ENCODE measurements at places on chromosomes 2 and 18. TPM values are rescaled to one million over a fixed set of nuclear protein-coding genes. Genes with fewer than 3 reads are reported as not detected.

- DNase-seq, result no peak
Observed at GRCh38 chr2:76464310-76464709, 753.6 kb upstream of the GCFC2 start.

GRCh38 chr2:65980531-65980930, 454.4 kb upstream of the MEIS1 start:
- DNase-seq, result no peak

DNA sequence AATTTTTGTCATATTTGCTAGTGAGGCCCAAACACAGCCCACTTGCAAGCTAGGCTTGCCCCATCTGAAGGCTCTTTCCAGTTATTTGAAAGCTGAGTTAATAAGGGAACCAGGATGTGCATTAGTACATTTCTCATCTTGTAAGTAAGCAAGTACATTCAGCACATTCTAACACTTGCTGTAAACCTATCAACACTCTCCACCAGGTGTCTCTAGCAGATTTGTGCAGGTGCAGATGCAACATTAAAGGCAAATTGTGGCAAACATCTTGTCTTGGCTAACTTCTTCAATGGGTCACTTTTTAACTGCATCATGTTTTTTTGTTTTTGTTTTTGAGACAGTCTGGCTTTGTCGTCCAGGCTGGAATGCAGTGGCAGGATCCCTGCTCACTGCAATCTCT, 25.3 kb upstream of the MFSD6 start:
- DNase-seq, result peak; percentile 66

DNA sequence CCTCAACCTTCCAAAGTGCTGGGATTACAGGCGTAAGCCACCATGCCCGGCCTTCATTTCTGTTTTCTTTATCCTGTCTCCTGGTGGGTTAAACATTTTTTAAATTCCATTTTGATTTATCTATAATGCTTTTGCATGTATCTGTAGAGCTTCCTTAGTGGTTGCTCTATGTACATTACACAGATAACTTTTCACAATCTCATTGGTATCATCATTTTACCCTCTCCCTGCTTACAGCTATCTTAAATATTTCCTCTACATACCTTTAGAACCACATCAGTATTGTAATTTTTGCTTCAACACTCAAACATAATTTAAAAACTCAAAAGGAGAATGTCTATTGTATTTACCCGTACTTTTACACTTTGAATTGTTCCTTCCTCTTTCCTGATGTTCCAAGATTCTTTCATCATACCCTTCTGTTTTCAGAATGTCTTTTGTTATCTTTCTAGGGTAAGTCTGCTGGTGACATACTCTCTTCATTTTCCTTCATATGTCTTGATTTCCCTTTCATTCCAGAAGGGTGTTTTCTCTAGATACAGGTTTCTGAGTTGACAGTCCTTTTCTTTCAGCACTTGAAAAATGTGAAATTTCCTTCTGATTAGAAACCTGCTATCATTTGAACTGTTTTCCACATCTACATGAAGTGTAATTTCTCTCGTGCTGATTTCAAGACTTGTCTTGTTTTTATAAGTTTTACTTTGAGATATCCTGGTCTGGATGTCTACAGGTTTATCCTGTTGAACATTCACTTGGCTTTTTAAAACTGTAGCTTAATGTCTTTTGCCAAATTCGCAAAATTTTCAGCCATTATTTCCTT, 21.9 kb downstream of the PPP3R1 start:
- no peak for DNase-seq

DNA sequence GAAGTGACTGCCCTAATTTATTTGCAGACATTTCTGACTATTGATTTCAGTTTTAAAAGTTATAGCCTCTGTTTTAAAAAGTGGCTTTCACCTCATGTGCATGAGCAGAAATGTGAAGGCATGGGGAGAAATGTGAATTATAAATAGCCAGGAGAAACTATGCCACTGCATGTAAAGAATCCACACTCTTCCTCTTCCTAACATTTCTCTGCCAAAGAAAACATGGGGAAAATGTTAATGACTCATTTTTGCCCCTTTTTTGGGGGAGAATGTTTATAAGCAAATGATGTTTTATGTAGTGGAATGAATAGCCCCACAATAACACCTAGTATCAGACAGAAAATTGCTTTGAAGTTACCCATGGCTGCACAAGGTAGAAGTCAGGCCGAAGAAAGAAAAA, 249.0 kb upstream of the TANK start:
- DNase-seq, result no peak

DNA sequence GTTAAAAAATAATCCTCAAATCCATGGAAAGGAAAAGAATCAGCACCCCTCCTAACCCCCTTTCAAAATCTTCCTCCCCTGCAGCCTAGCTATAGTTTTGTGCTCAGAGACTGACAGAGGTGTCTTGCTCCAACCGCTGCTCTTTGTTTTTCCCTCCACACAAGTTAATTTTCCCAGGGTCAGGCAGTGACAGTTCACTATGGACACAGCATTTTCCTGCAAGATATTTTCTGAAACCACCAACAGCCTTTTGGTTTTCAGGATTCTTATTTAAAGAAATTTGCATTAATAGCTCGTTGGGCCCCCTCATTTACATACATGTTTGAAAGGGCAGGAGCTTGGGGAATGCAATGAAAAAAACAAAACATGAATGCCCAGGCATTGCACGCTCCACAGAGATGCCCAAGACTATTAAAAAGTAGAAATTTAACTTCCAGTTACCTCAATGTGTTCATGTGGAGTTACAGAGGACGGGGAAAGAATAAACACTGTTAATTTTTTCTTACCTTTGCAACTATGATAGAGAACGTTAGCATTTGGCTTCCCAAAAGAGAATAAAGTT, 71.4 kb upstream of the CXCR4 start:
- no peak for DNase-seq

DNA sequence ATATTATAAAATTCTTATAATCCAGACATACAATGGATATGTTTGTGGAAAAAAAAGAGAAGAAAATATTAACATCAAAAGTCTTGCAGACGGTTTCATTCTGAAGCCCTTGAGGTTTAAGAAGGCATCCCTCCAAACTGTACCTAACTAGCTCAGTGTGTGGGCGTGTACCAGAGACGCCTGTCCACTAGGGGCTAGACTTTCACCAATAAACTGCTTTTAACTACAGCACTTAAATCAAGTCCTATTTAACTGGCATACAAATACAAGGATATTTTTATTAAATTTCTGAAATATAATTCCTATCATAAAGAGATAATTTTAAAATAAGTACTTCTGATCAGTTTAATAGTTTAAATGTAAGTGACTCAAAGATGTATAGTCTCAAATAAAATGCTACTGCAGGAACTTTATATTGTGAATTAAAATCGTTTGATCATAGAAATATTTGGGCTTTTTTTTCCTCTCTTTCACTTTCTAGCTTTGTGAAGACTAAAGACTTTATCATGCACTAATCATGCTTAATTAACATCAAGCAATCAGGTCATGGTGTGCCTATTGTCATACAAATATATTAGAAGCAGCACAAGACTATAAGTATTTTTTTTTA, 437.7 kb downstream of the SATB2 start:
- no peak for DNase-seq

DNA sequence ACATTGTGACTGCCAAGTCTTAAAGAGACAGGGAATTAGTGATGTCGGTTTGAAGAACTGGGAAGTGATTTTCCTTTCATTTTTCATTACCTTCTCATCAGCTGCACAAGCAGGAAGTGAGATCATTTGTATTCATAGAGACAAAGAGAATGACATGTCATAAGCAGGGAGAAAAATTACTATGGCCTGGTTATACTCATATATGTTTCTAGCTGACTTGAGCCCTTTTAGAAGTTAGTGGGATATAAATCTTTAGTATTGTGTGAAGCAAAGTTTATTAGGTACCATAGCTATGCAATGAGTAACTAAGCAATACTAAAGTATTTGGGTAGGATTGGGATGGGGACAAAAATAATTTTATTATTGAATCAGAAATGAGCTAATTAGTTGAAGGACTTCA, 284.1 kb downstream of the PID1 start:
- no peak for DNase-seq

DNA sequence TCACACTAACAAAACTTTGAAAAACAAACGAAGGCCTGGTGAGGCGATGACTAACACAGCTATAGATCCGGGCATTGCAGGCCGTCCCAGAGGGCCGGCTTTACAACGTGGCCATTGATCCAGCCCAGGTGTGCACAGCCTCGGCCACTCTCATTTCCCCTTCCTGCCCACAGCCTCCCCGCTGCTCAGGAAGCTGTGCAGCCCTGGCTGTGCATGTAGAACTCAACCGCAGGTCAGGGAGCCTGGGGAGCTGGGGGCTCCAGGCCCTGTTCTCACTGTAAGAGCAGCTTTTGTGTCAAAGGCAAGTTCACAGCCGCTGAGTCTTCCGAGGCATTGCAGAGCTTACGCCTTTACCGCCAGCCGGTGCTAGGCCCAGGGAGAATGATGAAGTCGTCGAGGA, 87.2 kb downstream of the LONRF2 start:
- peak; percentile 84 for DNase-seq

DNA sequence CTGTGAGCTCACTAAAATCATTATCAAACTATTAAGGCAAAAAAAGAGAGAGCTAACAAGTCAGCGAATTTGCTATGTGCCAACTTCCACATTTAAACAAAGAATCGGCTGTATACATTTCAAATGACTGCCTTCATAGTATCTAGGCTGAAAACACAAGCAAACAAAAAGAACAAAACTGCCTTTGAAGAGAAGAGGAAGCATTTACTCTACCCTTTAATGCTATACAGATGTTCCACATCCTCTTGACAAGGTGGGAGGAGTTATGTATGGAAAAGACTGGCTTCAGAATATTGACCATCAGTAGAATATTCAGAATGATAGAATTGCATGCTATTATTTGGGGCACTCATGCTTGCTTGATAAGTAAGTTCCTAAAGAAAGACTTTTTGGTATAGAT, 741.7 kb downstream of the PLCL1 start:
- DNase-seq, result no peak

DNA sequence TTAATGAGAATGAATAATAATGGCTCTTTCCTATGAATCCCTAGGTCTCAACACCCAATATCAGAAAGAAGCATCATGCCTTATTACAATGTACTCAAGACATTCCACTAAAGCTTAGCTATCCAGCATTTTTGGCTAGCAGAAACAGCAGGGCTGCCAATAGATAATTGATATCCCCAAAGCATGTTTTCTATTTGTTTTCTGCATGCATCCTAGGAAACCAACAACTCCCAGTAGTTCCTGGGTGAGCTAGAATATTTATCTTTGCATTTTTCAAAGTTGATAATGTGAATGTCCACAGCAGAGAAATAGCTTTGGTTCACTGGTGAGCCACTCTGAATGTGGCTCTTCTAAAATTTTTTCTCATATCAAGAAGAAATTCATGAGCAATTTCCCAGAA, 5.8 kb upstream of the ANTXR1 start:
- DNase-seq, result no peak

GRCh38 chr18:46264255-46264654, 160.1 kb downstream of the HAUS1 start:
- DNase-seq, result peak; percentile 38

DNA sequence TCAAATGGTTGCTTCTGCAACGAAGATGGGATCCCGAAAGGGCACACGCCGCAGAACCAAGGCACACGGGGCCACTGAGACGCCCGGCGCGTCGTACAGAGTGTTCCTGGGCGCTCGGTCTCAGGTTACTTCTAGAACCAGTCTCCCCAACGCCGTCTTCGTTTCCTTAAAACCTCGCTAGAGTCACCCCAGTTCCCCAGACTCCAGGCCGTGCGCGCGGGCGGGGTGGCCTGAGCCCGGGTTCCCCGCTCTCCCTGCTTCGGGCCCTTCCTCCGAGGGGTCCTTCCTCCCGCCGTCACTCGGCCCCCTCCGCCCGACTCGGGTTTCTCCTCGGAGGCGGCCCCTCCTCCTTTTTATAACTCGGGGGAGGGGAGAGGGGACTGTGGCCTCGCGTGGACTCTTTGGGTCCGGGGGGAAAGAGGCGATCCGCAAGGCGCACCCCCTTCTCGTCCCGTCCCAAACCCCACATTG, 774 bp upstream of the FZD7 start:
- DNase-seq, result peak; percentile 70

- DNase-seq, result peak; percentile 63
Observed at GRCh38 chr18:35029770-35030169, 11.4 kb upstream of the MAPRE2 start.

GRCh38 chr18:65762556-65762955, 11.7 kb downstream of the CDH7 start:
- no peak for DNase-seq

GRCh38 chr2:200585730-200586643, at the start of gene AOX1:
Gene AOX1, plus strand, starts transcription at chr2:200586014. Its CDS starts 95 bp downstream, at chr2:200586109.
- peak; percentile 54 for DNase-seq

GRCh38 chr2:98559581-98559980, 48.7 kb downstream of the COA5 start:
- no peak for DNase-seq

DNA sequence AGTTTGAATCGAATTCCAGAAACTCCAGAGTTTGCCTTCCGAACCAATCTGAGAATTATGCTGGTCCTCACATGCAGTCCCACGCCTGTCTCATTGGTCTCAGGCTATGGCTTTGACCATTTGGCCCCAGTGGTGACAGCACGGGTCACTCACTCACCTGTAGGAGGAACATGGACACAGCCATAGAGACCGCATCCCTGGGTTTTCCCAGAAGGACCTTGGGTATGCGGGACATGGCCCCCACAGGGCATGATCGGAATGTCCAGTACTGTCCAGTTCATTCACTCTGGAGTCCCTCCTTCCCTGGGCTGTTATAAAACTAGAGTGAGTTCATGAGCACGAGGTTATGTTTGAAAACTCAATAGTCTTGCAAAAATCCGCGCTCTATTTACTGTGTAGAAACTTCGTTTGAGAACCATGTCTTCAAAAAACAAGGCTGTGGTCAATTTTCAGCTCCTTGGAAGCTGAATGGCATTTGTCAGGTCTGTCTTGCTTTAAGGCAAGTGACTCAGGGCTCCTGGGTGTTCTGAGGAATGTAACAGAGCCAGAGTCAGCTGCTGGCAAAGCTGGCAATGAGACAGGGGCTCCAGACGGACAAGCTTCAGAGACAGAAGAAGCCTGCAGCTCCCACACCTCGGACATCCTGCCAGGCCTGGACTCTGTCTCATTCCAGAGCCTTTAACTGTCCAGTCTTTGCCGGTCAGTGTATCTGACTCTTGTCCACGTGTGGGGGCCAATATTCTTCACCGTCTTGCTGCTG, 86.7 kb upstream of the TMEM18 start:
- DNase-seq, result no peak

FBXO36 gene
- total RNA-seq, result 1.5 TPM

PROC gene
- 1.2 TPM for total RNA-seq

CD8B2 gene
- total RNA-seq, result not detected

KCTD1 gene
- 4.1 TPM for total RNA-seq

SPP2 gene
- total RNA-seq, result not detected

AQP4 gene
- not detected for total RNA-seq

ASPRV1 gene
- total RNA-seq, result 1.1 TPM

FBXO48 gene
- 3.2 TPM for total RNA-seq

EPHA4 gene
- total RNA-seq, result 54.9 TPM

MEP1B gene
- total RNA-seq, result not detected

KCNK3 gene
- not detected for total RNA-seq

ADAM23 gene
- 1.7 TPM for total RNA-seq

GPAT2 gene
- total RNA-seq, result 3.6 TPM

DUSP2 gene
- total RNA-seq, result 74.9 TPM

Data from B cell (primary cell).